ENCODE measurements at places on chromosomes 2 and 18.

GRCh38 chr2:120261387-120262006, 8.8 kb downstream of the RALB start:
- DNase-seq, result no peak
- no peaks in the 10 kb centered on the region for H3K4me1 ChIP-seq
- no peaks in the 10 kb centered on the region for H3K36me3 ChIP-seq
- H3K27me3 ChIP-seq, result no peaks in the 10 kb centered on the region
- H3K27ac ChIP-seq, result no peak overlapping the region

GRCh38 chr2:233226511-233227031, 24.9 kb upstream of the ATG16L1 start:
- no peaks in the 10 kb centered on the region for H3K4me1 ChIP-seq
- no peak for DNase-seq
- H3K27ac ChIP-seq, result no peak overlapping the region
- H3K27me3 ChIP-seq, result no peaks in the 10 kb centered on the region
- no peaks in the 10 kb centered on the region for H3K36me3 ChIP-seq
- no peak overlapping the region for H3K4me3 ChIP-seq

- no peak overlapping the region for H3K4me3 ChIP-seq
- DNase-seq, result no peak
- no peaks in the 10 kb centered on the region for H3K36me3 ChIP-seq
- no peak overlapping the region for H3K27ac ChIP-seq
These were observed 211.1 kb downstream of the ALPK2 start for GRCh38 chr18:58417752-58418151.

GRCh38 chr2:207284556-207285472, 119.1 kb upstream of the KLF7 start:
- no peaks in the 10 kb centered on the region for H3K27me3 ChIP-seq
- no peak overlapping the region for H3K27ac ChIP-seq
- DNase-seq, result no peak
- no peaks in the 10 kb centered on the region for H3K36me3 ChIP-seq
- peaks cover 7% of the 10 kb centered on the region for H3K4me1 ChIP-seq
- no peak overlapping the region for H3K4me3 ChIP-seq

GRCh38 chr2:241228860-241229516, 40.5 kb downstream of the ANO7 start:
- no peaks in the 10 kb centered on the region for H3K27me3 ChIP-seq
- H3K4me3 ChIP-seq, result no peak overlapping the region
- peaks cover 18% of the 10 kb centered on the region for H3K36me3 ChIP-seq
- no peaks in the 10 kb centered on the region for H3K4me1 ChIP-seq
- H3K27ac ChIP-seq, result no peak overlapping the region

DNA sequence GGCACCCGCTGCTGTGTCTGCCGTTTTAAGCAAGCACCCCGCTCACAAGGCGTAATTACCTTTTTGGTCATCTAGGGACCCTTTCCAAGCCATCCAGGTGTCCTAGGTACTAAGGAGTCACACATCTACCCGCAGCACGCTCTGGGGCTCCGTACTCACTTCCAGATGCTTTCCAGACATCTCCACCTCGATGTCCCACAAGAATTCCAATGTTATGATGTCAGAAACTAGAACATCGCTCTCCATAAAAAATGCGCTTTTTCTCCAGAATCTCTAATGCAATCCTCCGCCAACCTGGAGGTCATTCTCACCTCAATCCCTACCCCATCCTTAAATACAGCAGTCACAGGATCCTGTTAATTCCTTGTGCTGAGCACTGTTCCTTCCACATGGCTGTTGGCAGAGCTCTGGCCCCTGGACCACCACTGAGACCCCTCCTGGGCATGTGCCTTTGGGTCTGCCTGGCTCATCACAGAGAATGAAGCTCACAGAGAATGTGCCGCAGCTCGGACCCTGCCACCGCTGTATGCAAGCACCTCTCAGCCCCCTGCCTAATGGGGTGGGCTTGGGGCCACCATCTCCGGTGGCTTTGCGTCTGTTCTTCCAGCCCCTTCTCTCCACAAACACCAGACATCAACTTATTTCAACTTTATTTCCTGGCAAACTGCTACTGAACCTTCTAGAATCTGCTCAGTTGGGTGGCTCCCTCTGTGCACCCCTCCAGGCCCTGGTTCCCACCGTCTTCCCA, 4.6 kb upstream of the PXDN start:
- no peak overlapping the region for H3K4me3 ChIP-seq
- H3K27ac ChIP-seq, result no peak overlapping the region
- H3K27me3 ChIP-seq, result peaks cover 7% of the 10 kb centered on the region
- peaks cover 4% of the 10 kb centered on the region for H3K4me1 ChIP-seq
- H3K36me3 ChIP-seq, result no peaks in the 10 kb centered on the region
- DNase-seq, result peak; percentile 37

DNA sequence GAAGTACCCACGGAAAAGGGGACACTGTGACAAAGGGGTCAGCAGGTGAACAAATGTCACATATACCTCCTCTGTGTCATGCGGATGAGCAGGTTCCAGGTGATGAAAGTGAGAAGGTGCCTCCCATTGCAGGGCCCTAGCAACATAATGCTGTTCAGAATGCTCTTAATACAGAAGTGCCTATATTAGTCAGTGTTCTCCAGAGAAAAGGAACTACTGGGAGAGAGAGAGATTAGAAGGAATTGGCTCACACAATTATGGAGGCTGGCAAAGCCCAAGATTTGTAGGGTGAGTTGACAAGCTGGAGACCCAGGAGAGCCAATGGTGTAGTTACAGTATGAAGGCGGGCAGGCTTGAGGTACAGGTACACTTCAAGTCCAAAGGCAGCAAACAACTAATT, 98.1 kb upstream of the CDC42EP3 start:
- no peaks in the 10 kb centered on the region for H3K36me3 ChIP-seq
- no peak for DNase-seq
- H3K4me3 ChIP-seq, result no peak overlapping the region
- H3K4me1 ChIP-seq, result no peaks in the 10 kb centered on the region

GRCh38 chr2:202764991-202765390, 106.6 kb downstream of the ICA1L start:
- DNase-seq, result no peak
- H3K27ac ChIP-seq, result no peak overlapping the region
- H3K27me3 ChIP-seq, result no peaks in the 10 kb centered on the region
- no peaks in the 10 kb centered on the region for H3K36me3 ChIP-seq
- H3K4me1 ChIP-seq, result no peaks in the 10 kb centered on the region

DNA sequence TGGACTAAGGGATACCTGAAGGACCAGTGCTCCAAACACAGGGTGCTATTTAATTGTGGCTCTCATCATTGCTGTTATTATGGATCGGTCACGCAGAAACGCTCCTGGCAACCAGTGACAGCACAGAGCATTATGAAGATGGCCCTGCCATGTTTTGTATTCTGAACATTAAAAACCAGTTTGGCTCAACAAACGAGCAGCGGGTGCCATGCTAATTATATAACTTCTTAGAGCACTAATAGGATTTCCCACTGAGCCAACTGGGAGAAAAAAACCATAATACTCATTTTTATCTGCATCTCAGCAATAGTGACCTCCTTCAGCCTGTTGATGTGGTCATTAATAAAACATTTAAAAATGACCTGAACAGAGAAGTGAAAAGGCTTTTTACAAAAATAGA, 212.8 kb downstream of the STK39 start:
- no peaks in the 10 kb centered on the region for H3K36me3 ChIP-seq
- no peak overlapping the region for H3K27ac ChIP-seq
- no peaks in the 10 kb centered on the region for H3K27me3 ChIP-seq
- no peak for DNase-seq

DNA sequence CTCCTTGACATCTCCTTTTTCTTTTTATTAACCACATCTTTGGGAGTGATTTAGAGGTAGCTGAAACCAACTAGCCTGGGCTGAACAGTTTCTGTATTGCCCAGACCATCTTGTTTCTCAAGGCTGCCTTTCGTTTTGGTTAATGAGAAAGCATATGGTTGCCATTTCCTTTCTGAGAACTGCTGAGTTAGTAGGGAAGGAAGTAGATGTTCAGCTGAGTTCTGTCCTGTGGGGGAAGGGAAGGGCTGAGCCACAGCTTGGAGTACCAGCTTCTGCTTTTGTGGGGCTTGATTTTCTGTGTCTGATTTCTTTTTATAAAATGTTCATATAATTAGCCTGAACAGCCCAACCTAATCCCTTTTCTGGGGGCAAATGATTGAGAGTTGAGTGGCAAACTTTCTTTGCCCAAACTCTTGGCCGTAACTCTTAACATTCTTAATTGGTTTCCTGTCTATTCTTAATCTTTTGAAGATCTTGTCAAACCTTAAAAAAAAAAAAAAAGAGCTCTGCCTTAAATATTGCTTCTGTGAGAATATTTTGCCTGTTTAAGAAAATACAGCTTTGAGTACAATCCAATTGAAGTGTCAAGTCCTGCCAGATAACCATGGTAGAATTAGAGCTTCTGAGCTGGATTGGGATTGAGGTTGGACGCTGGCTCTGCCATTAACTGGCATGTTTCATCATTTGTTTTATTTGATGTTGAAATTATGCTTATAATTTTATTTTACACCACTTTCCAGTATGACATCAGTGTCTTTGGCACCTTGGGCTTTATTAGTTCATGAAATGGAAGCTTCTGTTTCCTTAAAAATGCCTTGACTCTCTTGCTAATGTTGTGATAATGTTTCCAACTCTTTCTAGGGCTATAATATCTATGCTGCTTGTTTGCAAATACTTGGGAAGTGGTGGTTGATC, 1.9 kb upstream of the NABP1 start:
- H3K27me3 ChIP-seq, result no peaks in the 10 kb centered on the region
- no peak for DNase-seq
- no peaks in the 10 kb centered on the region for H3K36me3 ChIP-seq

- peaks cover 3% of the 10 kb centered on the region for H3K4me1 ChIP-seq
- no peaks in the 10 kb centered on the region for H3K36me3 ChIP-seq
- no peak overlapping the region for H3K4me3 ChIP-seq
- no peak for DNase-seq
These were observed 21.7 kb downstream of the ARHGAP28 start for GRCh38 chr18:6751222-6751621.

DNA sequence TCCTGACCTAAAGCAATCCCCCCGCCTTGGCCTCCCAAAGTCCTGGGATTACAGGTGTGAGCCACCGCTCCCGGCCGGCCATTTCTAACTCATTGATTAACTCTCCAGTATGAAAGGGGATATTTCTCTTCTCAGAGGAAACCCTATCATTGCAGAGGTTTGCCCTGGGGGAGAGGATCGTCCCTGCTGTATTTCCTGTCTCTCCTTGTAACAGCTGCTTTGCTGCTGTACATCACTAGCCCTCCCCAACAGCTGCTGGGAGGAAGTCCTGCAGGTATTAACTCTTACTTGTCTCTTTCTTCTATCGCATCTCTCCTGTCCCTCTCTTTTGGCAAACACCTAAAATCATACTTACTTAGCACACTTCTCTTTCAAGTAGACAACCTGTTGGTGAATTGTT, 219.0 kb upstream of the DSEL start:
- H3K36me3 ChIP-seq, result no peaks in the 10 kb centered on the region
- no peaks in the 10 kb centered on the region for H3K4me1 ChIP-seq
- no peak overlapping the region for H3K27ac ChIP-seq
- no peak overlapping the region for H3K4me3 ChIP-seq

DNA sequence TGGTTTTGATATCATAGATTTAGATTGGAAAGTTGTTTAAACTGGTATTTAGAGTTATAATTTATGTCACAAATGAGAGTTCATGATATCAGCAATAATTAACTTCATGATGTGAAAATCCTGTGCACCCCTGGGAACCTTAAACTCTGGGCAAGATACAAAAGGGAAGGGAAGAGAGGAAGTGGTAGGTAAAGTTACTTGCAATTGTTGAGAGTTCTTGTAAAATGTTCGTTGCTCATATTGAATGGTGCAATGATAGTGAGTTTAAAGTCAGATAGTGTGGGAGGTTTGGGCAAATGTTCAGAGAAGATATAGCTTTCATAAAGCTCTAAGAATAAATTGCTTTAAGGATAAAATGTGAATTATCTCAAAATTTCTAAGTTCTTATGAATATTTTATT, 75.4 kb downstream of the SP110 start:
- no peaks in the 10 kb centered on the region for H3K4me1 ChIP-seq
- no peaks in the 10 kb centered on the region for H3K27me3 ChIP-seq
- no peak for DNase-seq
- H3K36me3 ChIP-seq, result no peaks in the 10 kb centered on the region

GRCh38 chr2:48341551-48342133, 188.3 kb upstream of the STON1 start:
- no peaks in the 10 kb centered on the region for H3K27me3 ChIP-seq
- no peak overlapping the region for H3K4me3 ChIP-seq
- DNase-seq, result no peak

DNA sequence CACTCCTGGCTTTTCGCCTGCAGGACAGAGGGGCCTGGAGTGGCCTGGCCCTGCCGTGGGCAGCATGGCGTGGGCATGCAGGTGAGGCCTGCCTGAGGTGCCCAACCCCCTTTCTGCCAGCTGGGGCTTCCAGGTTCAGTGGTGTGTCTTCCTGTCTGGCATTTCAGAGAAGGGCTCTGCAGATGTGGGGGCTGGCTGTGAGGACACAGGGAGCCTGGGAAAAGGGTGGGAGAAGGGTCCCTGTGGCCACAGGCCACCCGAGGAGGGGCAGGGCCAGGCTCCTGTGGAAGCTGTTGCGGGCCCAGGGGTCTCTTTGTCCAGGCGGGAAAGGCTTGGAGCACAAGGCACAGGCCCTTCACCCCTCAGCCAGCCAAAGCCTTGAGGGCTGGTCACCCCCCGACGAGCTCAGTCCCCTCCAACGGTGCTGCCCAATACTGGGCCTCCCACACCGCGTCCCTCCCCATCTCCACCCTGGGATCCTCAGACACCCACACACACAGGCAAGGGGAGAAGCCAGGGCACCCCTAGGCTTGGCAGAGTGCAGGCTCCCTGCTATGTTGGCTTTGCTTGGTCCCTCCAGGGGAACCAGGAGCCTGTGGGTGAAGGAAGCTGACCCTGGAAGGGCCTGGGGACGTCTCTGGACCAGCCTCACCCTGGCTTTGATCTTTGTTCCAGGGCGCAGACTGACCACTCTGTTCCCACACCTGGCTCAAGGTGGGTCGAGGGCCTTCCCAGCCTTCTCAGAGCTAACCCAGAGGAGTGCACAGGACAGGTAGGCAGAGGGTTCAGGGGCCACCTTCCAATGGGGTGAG, 3.7 kb upstream of the AQP12A start:
- H3K4me1 ChIP-seq, result no peaks in the 10 kb centered on the region
- no peak overlapping the region for H3K4me3 ChIP-seq
- H3K27me3 ChIP-seq, result no peaks in the 10 kb centered on the region
- no peaks in the 10 kb centered on the region for H3K36me3 ChIP-seq

DNA sequence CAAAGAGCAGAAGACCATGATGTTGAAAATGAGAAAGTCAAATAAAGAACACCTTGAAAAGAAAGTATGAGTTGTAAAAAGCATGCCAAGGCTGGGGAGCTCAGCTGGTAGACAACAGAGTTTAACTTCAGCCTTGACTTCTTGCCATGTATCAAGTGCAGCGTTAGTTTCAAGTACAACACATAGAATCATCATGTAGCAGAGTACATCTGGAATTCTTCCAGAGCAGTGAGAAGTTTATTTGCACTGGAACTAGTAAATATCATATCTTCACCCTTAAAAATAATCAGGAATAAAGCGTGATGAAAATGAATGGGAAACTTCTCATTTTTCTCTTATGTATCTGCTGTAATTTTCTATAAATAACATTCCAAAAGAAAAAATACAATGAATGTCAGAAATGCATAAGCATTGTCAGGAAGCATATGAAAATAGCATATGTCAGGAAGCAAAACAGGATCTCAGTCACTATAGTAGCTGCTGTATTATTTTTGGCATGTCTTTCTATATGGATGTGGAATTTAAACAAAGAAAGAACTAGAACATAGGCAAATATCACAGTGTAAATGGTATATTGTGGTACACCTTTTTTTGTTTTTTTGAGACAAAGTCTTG, 10.1 kb upstream of the SULT1C4 start:
- 0 out of 2 replicates have a peak, but pooled peaks cover 3% of the 10 kb centered on the region for H3K4me1 ChIP-seq
- no peak overlapping the region for H3K4me3 ChIP-seq
- no peak for DNase-seq
- H3K27ac ChIP-seq, result no peak overlapping the region
- no peaks in the 10 kb centered on the region for H3K36me3 ChIP-seq
- H3K27me3 ChIP-seq, result no peaks in the 10 kb centered on the region
